ENCODE measurements at places on chromosomes 7 and 10. TPM values are rescaled to one million over a fixed set of nuclear protein-coding genes. Genes with fewer than 3 reads are reported as not detected.

Gene MYO3A
- not detected for total RNA-seq

- DNase-seq = no peak
These were observed 3.8 kb downstream of the TRPV6 start for GRCh38 chr7:142881586-142882337.

- no peak for DNase-seq
These were observed 1.4 kb upstream of the ADAM8 start for GRCh38 chr10:133277993-133278576.

Gene EPO
- total RNA-seq = not detected

- DNase-seq = no peak
These were observed 4.9 kb downstream of the AEBP1 start for GRCh38 chr7:44108768-44109750.

Gene ANXA8
- total RNA-seq = 0.54 TPM

Gene C10orf62
- total RNA-seq = not detected

Measured in M059J (cell line).